ENCODE measurements at places on chromosomes 11 and 22.

GRCh38 chr22:35522225-35523149, 18.1 kb upstream of the RASD2 start:
- DNase-seq, result no peak

- DNase-seq, result no peak
Observed at GRCh38 chr11:58192229-58192628, 3.4 kb downstream of the OR9Q2 start.

DNA sequence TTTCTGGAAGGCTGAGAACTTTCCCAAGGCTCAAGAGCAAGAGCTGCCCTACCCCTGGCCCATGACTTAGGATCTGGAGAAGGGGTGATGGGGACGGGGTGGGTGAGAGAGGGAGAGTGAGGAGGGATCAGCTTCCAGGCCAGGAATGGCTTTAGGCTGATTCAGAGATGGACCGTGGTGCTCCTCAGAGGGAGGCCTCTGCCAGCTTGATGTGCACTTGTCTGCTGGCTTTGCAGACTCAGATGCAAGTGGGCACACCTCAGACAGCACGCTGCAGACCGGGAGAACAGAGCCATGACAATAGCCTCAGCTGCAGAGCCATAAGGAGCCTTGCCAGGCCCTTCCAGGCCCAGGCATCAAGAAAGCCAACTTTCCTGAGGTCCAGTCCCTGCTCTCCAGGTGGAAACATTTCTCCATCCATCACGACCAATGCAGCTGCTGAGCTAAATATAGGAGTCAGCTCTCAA, 41.3 kb downstream of the ALX4 start:
- no peak for DNase-seq

GRCh38 chr11:7020183-7020917, at the start of the genes NLRP14 and ZNF214:
Gene NLRP14 (plus strand): TSS chr11:7020479. CDS start chr11:7038587, 18,108 bp downstream.
Gene ZNF214 (minus strand): TSS chr11:7020346. CDS start chr11:7002835, 17,511 bp downstream.
- peak; percentile 91 for DNase-seq

DNA sequence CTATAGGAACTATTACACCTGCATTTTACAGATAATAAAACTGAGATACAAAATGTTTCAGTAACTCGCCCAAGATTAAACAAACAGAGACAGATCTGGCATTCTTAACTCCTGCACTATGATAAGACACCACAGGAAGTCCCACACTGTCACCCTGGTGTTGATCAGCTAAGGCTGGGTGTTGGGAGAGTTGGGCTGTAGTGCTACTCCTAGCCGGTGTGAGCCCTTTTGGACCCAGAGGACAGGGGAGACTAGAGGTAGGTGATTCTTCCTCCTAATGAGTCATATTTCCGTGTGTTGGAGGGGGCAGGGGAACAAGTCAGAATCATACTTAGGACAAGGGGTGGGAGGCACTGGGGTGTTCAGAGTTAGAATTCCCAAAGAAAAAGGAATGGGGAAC, 353.2 kb upstream of the TENM4 start:
- DNase-seq, result no peak

DNA sequence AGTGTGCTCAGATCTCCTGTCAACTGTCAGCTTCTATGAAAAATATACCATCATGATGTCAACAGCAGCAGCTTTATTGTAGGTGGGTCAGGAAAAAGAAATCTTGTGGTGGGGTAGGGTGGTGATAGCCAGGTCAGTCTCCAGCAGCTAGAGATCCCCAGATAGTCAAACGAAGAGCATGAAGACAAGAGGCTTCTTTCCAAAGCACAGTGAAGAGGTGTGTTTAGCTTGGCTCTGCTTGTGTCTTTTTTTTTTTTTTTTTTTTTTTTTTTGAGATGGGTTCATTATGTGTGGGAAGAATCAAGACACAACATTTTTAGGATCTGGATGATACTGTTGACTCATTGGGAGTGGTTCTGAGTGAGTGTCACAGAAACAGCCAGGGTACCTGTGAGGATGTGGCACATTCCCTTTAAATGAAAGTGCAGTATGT, 1075.5 kb downstream of the NTM start:
- no peak for DNase-seq

All from NCI-H526 (cell line).